ENCODE measurements at places on chromosomes 5 and 9. TPM values are rescaled to one million over a fixed set of nuclear protein-coding genes. Genes with fewer than 3 reads are reported as not detected.

C9 gene
- not detected for total RNA-seq

AMBP gene
- not detected for total RNA-seq

CAMK2A gene
- total RNA-seq, result 0.51 TPM

NEUROG1 gene
- total RNA-seq, result not detected

FAT2 gene
- not detected for total RNA-seq

SNCAIP gene
- total RNA-seq, result 4.0 TPM

WNT8A gene
- not detected for total RNA-seq

FAM221B gene
- total RNA-seq, result not detected

All from GM23248 (cell line).